ENCODE measurements at places on chromosomes 5 and 9.

GRCh38 chr9:132531195-132531594, 51.2 kb upstream of the BARHL1 start:
- DNase-seq = no peak

DNA sequence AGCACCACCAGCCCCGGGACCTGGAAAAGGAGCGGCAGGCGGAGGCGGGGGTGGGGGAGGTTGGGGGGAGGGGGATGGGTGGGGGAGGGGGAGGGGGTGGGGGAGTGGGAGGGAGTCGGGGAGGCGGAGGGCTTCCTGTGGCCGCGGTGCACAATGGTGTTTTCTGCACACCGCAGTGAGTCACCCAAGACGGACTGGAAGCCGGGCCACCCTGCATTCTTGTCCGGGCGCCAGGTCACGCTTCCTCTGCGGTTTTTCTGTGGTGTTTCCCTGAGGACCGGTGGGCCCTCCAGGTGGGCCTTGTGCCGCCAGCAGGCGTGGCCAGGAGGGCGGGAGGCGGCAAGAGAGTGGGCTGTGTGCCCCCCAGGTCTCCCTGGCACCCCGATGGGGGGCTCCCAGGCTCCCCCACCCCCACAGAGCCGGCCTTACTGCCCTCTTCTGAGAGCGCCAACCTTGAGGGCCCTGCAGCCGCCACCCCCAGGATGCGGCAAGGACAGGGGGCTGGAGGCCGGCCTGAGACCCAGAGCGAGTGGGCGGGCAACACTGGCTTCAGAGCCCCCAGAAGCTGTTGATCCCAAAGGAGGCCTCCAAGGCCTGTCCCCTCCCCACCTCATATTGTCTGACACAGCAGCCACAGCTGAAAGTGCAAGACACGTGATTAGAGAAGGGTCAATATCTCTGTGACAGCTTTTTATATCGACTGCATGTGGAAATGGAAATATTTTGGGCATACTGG, 11.1 kb downstream of the EXD3 start:
- peak; percentile 71 for DNase-seq

DNA sequence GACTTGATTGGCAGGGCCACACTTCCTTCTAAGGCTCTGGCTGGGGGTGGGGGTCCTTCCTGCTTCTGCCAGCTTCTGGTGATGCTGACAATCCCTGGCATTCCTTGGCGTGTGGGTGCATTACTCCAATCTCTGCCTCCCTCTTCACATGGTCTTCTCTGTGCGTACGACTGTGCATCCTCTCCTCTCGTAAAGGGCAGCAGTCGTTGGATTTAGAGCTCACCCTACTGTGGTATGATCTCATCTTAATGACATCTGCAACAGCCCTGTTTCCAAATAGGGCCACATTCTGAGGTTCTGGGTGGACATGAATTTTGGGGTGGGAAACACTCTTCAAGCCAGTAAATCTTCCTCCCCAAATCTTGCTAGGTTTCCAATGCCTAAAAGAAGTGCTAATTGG, 36.8 kb downstream of the ROPN1L start:
- DNase-seq = no peak

DNA sequence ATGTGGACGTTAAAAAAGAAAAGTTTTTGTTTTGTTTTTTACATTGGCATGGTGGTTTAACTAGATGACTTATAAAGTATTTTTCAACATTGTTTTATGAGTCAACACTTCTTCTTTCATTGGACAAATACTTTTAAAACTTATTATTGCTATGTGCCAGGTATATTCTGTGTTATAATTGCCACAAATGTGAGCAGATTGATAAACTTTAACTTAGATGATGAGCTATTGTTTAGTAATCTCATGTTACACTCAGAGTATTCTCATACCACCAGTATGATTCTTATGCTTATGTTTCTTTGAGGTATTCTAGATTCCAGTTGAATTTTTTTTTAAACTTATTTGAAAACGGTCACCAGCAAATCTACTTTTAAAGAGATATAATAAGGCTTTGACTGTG, 60.3 kb downstream of the RASA1 start:
- DNase-seq = no peak

DNA sequence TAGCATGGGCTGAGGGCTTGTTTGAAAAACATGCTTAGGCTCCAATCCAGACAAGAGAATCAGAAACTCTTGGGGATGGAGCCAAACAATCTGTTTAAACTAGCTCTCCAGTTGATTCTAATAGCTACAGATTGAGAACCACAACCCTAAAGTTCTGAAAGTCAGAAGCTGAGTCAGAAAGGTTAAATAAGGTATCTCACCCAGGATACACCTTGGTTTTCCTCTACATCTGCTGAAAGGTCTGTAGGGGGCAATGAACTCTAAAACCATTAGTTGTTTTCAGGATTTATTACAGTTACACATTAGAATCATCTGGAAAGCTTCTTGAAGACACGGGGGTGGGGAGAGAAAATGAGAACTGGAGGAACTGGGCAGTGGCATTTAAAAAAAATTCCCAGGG, 5.7 kb downstream of the GFM2 start:
- DNase-seq = no peak

- no peak for DNase-seq
Observed at GRCh38 chr9:32627394-32627954, 8.0 kb downstream of the TAF1L start.

- DNase-seq = no peak
Observed at GRCh38 chr5:149326611-149327010, 18.7 kb upstream of the GRPEL2 start.

- DNase-seq = no peak
Observed at GRCh38 chr9:81804306-81804705, 115.0 kb upstream of the TLE1 start.

GRCh38 chr5:89270901-89271300, 387.9 kb upstream of the MEF2C start:
- no peak for DNase-seq

- DNase-seq = no peak
Observed at GRCh38 chr5:161001604-161002003, 149.6 kb upstream of the ATP10B start.

- DNase-seq = no peak
Observed at GRCh38 chr9:76415154-76415553, 20.9 kb upstream of the RFK start.

DNA sequence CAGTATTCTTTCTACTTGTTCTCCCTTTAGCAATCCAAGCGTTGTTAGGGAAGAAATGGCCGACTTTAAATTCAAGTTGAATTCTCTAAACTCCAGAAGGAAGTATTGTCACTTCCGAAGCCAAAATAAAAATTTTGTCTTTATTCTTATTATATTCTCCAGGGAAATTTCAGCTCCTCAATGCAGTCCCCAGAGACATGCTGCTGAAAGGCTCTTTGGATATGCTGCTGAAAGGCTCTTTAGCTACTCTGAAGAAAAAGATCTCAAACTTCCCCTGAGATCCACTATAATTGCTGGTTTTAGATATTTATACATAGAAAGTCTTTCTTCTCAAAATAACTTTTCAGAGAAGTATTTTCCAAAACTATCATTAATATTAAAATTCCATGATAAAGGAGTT, 92.3 kb upstream of the PARP8 start:
- no peak for DNase-seq

- DNase-seq = no peak
Observed at GRCh38 chr5:102554082-102554481, 55.3 kb upstream of the SLCO6A1 start.

- DNase-seq = no peak
Observed at GRCh38 chr5:108028412-108028811, 353.5 kb downstream of the FBXL17 start.

DNA sequence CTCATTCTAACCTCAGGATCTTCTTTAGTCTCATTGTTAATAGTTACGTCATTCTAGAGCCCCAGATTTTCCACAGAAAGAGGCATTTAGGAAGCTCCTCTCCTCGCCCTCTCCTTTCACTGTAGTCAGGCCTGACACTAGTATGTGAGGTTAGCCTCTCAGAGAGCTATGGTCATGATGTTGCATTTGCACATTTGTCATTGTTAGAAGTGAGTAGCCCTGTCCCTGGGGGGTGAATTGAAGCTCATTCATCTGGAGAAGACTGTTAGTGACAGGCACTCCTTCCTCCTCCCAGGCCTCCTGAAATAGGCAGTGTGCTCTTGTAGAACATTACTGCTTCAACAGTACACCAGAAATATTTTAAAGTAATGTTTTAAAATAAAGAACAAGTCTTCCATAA, 26.6 kb upstream of the LRRTM2 start:
- no peak for DNase-seq

DNA sequence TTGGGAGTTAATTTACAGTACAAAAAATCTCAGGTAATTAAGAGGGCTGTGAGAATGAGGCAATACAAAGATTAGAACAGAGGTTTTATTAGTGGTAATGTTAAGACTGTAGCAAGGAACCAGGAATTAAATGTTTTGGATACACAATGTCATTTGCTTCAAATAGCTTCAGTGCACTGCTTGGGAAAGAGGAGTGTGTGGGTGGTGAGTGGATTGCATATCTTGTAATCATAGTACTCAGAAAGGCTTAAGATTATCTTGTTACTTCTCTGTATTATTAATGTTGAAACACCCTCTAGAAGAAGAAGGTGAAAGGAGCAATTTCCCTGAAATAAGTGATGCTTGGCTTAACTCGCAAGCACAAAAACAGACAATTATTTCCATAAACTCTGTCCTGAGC, 21.0 kb upstream of the TBCA start:
- DNase-seq = no peak

DNA sequence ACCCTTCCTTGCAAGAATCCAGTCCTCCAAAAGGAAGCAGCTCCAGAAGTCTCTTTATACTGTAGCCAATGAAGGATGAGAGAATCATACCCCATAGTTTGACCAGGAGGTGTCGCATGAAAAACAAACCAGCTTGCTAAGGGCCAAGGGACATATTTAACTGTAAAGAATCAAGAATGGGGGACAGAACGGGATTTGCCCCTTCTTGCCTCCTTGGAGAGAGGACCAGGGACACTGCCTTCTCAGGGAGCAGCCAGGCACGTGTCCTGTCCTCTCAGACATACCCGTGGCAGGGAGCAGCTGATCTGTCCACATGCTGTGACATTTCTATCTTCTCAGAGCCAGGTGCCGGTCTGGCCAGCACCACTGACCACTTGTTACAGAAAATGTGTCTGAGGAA, 11.7 kb downstream of the PRUNE2 start:
- no peak for DNase-seq

GRCh38 chr5:89300426-89300970, 417.5 kb upstream of the MEF2C start:
- no peak for DNase-seq

DNA sequence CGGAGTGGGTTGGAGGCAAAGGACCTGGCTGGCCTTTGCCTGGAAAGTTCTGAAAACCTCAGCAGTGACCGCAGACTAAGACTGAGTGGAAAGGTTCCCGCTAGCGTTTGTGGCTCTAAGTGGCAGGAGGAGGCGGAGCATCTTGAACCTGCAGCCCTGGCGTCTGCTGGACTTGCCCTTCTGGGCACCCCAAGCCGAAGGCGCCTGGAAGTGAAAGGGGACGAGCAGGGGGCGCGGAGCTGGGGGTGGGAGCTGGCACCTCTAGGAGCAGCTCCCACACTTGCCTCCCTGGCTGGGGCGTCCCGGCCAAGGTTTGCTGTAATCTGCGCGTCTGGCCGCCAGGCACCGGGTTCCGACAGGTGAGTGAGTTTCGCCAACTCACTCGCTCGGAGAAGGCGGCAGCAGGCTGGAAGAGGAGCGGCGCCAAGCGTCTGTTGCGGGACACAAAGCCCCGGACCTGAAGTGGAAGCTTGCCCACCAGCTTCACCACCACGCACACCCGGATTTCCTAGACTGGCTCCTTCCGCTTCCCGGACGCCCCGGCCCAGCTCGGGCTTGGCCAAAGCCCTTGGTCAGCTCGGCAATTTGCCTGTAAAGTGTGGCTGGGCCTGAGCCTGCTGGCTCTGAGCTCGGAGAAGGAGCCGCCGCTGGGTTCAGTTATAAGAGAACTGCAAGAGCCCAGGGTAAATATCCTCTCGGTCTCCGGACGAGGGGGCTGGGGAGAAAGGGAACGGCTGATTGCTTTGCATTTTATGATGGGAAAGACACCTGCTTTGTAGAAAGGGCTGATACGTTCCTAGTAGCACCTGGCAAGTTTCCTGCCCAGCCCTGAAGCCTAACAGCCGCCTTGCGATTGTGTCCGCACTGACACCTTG, at the start of gene GNA14:
GNA14 (minus strand) TSS at position 89 of the 875 bp plus-strand sequence. CDS start 529 bp downstream, outside the sequence.
- no peak for DNase-seq

GRCh38 chr9:5846501-5846921, 13.6 kb upstream of the ERMP1 start:
- no peak for DNase-seq

DNA sequence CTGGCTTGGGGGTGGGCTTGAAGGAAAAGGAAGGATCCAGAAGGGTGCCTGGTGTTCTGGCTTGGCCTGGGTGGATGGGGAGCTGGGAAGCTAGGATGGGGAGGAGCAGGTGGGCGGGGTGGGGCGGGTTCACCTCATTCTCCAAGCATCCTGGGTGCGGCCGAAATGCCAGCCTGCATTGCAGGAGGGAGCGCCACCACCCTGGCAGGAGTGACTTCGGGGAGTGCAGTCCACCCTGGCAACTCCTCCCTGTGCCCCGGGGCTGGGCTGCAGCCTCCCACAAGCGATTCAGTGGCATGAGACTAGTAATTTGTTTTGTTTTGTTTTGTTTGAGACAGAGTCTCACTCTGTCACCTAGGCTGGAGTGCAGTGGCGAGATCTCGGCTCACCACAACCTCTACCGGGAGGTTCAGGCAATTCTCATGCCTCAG, 5.5 kb downstream of the TTC16 start:
- DNase-seq = no peak

DNA sequence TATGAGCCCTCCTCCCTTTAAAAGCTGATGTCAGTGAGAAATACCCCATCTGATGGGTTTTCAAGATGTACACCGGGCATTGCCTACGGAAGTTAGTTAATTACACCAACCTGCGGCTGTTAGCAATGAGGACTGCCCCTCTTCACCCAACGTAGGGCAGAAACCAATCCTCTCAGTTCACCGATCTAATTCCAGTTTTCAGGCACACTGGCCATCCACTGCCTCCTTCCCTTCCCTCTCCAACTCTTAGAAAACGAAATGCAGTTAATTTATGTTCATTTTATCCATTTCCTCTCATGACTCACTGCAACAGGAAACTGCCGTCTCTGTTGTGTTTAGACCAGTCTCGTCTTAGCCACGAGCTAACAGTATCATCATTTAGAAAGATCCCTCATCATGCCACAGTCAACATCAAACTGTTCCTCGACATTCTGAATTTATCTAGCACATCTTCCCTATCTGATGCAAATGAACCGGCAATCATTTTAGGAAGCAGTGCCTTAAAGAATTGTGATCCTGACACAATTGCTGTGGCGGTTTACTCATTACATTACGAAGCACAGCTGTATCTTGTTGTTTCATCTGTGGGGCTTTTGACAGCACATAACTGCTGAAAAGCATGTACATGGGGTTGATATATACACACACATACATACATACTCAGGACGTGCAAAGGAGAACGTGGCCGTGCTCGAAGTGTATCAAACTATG, 168.6 kb downstream of the EFNA5 start:
- no peak for DNase-seq

GRCh38 chr9:33924978-33925797, 108.2 kb downstream of the UBE2R2 start:
- no peak for DNase-seq
